ENCODE measurements at places on chromosomes 12 and 14.

- DNase-seq, result peak; percentile 26
These were observed 953 bp upstream of the NXPH4 start for GRCh38 chr12:57215668-57216013.

- DNase-seq, result no peak
These were observed 200.1 kb downstream of the VRK1 start for GRCh38 chr14:96997269-96997668.

- no peak for DNase-seq
These were observed 178.9 kb upstream of the NRXN3 start for GRCh38 chr14:77991128-77991772.

- DNase-seq, result no peak
These were observed 208.7 kb downstream of the RBM19 start for GRCh38 chr12:113757221-113758002.

DNA sequence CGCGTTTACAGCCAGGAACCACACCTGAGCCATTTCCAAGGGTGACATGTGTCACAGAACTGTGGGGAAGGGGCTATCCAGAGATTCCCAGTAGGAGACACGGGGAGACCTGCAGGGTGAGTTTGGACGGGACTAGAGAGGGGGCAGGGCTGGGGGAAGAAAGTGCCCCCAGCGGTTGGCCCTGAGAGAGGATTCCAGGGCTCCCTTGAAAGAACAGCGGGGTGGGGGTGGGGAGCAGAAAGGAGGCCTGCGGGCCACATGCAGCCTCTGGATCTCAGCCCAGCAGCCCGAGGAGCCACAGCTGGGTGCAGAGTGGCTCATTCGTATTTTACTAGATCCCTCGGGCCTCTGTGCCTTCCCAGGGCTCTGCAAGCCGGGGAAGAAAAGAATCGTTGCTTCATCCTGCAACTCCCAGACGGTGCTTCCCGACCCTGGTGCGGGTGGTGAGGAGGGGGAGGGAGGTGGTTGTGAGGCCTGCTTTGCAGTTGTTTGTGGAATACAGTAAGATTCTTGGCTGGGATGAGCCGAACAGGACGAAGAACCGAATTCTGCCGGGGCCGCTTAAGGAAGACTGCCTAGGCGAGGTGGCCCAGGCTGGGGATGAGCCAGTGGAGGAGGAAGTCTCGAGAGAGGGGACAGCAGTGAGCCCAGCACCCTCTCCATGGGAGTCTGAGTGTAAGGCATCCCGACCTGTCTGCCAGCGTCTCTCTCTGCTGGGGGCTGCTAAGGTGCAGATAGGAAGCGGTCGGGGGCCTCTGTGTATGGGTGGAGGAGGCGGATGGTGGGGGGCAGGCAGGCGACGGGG, 36.1 kb upstream of the ANKRD9 start:
- DNase-seq, result no peak

- no peak for DNase-seq
These were observed 56.5 kb downstream of the CPM start for GRCh38 chr12:68876461-68876860.

DNA sequence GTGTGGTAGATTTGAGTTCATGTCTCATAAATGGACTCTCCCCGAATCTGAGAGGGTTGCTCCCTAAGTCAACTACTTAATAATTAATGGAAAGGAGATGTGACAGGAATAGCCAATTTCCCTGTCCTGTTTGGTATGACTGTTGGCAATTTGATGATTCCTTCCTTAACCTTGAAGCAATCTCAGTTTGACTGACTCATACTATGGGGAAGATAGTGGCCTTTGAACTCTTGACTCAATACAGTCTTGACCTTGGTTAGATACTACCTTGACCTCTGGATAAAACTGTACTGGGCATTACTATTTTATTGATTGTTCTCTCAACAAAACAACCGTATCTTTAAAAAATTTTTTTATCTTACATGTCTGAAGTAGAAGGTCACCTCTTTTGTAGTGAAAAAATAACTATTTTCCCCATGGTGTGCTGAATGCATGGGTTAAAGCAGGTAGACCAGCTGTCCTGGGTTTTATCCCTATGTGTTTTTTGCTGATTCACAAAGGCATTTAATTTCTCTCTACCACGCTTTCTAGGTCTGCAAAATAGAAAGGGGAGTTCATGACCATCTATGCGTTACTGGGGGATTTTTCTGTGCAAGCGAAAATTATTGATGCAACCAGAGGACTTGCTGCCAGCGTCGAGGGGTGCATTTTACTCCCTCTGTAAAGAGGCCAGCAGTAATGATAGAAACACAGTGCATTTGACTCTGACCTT, 80.1 kb downstream of the ETV6 start:
- DNase-seq, result no peak

DNA sequence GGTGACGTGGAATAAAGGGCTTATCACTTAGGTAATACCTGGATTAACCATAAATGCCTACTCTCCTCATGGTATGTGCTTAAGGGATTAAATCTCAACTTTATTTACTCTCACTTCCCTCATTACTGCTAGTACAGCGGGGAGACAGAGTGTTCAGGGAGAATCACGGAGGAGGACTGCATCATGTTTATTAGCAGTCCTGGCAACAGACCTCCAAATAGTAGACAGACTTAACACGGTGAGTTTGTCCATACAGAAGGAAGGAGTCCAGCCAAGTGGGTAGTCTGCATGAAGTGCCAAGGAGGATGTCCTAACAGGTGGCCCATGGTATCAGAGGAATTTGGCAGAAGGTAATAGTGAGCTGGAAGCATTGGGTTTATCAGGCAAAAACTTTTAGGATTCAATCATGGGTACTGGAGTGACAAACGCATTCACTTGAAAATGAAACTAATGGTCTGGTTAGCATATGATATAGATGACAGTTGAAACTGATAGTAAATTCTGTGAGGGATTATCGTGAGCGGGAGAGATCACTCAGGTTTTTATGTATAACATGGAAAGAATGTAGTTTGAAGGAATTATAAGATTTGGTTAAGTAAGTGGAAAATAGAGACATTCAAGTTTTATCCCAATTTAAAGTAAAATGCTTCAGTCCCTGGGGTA, 471.8 kb downstream of the TMEM117 start:
- no peak for DNase-seq

DNA sequence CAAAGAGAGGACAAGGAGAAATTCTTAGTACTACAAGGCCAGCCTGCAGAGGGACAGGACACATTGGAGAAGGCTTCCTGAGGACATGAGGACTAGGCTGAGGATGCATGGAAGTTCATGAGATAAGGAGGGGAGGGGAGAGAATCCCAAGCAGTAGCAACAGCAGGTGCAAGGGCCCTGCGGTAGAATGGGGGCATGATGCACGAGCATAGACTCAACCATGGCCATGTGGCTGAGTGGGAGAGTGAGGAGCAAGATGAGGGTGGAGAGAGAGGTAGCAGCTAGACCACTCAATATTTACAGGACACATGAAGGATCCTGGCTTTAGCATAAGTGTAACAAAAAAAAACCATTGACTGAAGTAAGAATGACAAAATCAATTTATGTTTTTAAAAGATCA, 128.1 kb downstream of the PPM1H start:
- DNase-seq, result no peak

GRCh38 chr14:86639666-86640065, 1109.7 kb downstream of the FLRT2 start:
- no peak for DNase-seq

DNA sequence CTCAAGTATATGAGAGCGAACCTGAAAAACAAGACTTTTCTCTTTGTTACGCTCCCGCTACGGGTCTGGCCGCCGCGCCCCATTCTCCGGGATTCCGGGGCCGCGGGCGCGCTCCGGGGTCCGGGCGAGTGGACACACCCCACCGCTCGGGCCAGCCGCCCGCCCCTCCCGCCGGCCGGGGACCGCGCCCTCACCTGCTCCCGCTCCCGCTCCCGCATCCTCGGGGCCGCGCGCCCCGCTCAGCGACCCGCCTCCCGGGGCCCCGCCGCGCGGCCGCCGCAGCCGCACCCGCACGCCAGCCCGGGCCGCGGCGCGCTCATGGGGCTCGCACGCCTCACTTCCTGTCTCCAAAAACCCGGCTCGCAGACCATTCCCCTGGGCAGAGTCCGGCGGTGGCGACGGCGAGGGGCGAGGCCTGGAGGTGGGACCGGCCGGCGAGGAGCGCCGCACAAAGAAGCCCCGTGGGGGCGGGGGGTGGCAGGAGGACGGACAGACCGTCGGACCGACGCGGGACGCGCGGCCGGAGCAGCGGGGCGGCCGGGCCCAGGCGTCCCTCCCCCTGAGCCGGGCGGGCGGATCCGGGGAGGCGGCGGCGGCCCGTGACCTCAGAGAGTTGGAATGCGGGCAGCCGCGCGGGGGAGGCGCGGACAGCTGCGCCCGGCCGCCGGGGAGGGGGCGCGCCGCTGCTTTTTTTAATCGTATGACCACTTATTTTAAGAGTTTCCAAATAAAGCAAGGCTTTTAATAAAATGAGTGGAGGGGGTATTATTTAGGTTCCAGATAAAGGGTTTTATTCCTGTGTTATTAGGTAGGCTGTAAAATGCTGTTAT, at the start of gene PTPN21:
Gene PTPN21 (minus strand): TSS at position 551 of the 830 bp plus-strand sequence. CDS start 4,590 bp downstream, outside the sequence.
- DNase-seq, result no peak

DNA sequence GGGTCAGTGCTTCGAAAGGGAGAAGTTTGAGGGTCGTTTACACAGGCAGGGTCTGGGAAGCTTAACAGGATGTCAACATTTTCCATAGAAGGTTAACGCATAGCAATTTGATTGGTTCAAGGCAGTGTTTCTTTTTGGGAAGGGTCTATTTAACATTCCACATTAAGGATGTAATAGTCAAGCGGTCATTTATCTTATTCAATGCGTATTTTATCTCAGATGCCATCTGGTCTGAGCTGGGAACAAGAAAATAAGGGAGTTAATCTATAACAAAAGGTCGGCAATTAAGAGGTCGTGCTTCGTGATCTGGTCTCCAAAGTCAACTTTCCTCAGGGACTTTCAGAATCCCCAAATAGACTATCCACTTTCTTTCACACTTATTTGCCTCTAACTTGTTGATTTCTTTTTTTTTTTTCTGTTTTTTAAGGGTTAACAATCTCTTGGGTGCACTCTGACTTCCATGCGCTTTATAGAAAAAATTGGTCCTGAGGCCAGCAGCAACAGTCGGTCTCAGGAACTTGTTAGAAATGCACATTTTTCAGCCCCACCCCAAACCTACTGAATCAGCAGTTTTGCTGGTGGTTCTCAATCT, 550 bp upstream of the RESF1 start:
- no peak for DNase-seq

DNA sequence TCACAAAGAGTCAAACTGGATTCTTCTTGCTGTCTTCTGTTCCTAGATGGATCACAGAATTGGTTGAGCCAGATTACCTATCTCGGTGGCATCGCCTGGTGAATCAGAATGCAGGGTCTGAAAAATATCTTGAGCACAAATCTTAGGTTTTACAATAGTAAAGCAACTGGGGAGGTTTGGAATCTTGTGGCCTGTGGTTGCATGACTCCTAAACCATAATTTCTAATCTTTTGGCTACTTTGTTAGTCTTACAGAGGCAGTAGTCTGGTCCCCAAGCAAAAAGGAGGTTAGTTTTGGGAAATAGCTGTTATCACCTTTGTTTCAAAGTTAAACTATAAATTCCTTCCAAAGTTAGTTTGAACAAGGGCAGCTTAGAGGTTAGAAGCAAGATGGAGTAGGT, 1488.5 kb upstream of the FLRT2 start:
- no peak for DNase-seq

DNA sequence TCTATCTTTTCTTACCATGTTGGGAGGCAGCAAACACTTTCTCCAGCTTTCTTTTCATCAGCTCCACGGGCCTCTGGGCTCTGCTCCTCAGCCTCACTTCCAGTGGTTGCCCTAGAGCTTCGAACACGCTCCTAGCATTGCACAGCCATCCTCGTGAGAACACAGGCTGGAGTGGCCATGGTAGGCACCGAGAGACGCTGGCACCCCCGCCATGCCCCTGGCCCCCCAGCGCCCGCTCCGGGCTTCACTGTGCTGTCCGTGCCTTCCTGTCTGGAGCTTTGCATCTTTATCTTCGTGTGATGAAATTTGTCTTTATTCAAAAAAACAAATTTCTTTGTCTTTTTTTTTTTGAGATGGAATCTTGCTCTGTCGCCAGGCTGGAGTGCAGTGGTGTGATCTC, 352.2 kb downstream of the TMEM121 start:
- no peak for DNase-seq

- DNase-seq, result no peak
These were observed 86.2 kb upstream of the CMKLR1 start for GRCh38 chr12:108425238-108425795.

- DNase-seq, result no peak
These were observed 59.5 kb downstream of the ITPR2 start for GRCh38 chr12:26773313-26774104.

DNA sequence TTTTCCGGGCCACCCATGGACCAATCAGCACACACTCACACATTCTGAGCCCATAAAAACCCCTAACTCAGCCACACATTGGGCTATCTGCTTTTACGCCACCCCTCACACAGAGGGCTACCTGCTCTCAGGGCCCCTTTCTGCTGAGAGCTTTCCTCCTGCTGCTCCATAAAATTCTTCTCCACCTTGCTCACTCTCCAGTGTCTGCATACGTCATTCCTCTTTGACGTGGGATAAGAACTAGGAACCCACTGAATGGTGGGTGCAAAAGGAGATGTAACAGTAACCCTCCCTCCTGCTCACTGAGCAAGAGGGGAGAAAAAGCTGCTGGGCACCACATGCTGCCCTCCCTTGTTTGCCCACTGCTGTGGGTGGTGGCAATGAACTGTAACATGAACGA, 596.7 kb upstream of the TMEM132C start:
- no peak for DNase-seq

- DNase-seq, result no peak
These were observed 133.2 kb downstream of the ANO4 start for GRCh38 chr12:100927826-100928225.

DNA sequence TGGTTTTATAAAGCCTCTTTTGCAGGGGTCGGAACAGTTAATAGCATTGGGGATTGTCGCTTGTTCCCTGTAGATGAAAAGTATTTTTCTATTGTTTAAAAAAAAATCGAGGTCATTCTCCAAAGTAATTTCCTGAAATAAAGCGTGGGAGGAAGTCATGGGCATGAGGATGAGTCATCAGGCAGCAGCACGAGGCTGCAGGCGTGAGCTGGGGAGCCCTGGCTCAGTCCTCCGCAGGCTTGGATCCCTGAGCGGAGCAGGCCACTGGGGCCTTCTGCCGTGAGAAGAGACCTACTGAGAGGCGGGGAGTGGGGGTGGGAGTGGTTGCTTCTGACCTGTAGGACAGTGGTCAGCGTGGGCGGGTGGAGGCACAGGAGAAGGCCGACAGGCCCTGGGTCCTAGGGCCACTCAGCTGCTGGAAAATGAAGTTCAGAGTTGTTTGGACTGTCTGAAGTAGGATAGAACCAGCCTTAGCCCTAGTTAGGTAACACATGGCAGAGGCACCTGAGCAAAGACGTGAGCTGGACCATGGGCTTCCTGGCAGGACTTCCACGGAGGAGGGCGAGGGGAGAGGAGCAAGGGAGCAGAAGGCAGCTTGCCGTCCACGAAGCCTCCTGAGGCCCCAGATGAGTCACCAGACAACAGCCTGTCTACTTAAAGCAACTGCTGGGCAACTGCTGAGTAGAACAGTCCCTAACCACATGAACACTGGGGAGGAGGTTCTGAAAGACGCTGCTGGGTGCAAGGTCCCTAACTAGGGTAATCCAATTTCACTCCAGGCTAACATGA, 21.1 kb upstream of the LGALS3 start:
- DNase-seq, result peak; percentile 45

GRCh38 chr12:25276199-25276937, 25.6 kb upstream of the KRAS start:
- no peak for DNase-seq

Data from effector memory CD4-positive, alpha-beta T cell (primary cell).